ENCODE measurements at places on chromosomes 3 and 15.

GRCh38 chr3:8579096-8579495 is 65.5 kb downstream of the SSUH2 start:
- DNase-seq = no peak

DNA sequence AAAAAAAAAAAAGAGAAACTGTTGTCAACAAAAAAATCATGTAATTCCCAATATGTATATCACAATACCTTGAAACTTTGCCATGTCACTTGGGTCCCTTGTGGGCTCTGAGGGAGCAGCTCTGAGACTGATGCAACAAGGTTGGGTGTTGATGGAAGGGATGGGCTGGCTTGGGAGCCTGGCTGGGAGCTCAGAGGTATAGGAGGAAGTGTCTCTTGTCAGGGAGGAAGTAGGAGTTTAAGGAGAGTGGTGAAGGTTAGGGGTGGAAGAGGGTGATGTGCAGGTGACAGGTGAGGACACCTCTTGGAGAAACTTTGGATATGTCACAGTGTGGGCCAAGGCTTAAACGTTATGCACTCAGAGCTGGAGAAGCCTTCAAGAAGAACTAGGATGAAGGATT is 2.0 kb upstream of the TM6SF1 start:
- no peak for DNase-seq

GRCh38 chr15:69290346-69291164 is 8.2 kb upstream of the PAQR5 start:
- DNase-seq = no peak

DNA sequence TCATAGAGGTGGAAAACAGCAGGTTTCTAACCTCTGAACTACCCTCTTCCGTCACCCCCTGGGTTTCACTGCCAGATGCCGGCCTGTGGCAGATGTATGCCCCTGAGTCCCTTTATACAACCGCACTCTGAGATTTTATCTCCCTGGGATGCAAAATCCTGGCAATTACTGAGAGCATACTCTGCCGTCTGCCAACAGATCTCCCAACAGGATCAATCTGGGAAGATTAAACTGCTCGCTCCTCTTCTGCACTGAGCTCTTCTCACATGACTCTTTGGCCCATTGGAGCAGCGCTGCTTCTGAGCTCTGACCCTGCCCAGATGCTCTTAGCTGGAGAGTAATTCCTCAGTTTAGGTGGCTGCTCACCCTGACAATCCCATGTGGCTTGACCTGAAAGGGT is 133.2 kb downstream of the LIPC start:
- DNase-seq = no peak

GRCh38 chr3:150227839-150228238 is 180.3 kb upstream of the TSC22D2 start:
- no peak for DNase-seq

- no peak for DNase-seq
Observed at GRCh38 chr3:10515396-10515795, 10.0 kb upstream of the ATP2B2 start.

DNA sequence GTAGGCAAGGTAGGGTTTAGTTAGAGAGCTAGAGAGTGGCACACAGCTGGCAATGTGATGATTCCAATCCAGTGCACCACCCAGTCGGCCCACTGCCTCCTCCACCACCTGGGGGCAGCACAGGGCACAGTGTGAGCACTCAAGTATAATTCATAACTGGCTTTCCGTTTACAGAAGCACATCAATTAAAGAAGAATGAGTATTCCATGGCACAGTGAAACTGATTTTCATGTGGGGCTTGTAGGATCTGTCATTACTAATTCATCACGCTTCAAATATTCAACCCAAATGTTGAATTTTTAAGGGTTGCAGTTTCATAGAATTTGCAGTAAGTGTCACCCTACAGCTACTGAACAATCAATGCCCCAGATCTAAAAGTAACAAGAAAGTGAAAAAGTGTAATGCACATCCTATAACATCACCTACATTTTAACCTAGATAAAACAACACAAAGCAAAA is 149.9 kb downstream of the IGSF11 start:
- peak; percentile 52 for DNase-seq

DNA sequence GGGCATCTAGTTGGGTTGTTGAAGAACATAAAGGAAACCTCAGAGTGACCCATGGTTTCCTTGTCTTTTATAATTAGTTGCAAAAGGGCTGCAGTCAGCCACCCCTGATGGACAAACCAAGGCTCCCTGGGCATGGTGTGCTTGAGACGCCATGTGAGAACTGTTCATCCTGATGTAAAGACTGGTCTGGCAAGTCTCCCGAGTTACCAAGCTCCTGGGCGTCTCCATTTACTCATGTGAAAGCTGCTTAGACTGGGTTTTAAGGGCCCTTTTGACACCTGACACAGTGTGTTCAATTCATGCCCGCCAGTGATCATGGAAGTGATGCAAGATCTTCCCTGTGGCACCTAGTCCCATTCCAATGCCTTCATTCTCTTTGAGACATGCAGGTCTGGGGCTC is 49.4 kb downstream of the GRK7 start:
- DNase-seq = no peak

DNA sequence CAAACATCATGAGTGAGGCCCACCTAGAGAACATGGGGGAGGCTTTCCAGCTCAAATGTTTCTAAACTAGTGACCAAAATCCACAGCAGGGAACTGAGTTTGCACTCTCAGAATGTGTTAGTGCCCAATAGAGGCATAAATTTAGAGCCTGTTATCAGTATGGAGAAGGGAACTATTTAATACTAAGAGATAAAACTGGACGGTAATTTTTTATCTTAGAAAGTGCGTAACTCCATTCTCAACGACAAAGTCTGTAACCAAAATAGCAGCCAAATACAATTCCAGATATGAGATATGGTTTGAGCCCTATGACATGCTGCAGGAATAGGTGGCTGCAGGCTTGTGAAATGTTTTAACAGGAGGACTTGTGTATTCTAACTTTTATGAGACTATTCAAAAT is 3.5 kb downstream of the B3GALNT1 start:
- no peak for DNase-seq

GRCh38 chr3:37321377-37321781 is 147.0 kb upstream of the LRRFIP2 start:
- DNase-seq = no peak

- DNase-seq = no peak
Observed at GRCh38 chr3:13014755-13015285, 58.4 kb downstream of the IQSEC1 start.

GRCh38 chr15:41971089-41971894 is 1.1 kb downstream of the EHD4 start:
- peak; percentile 46 for DNase-seq

DNA sequence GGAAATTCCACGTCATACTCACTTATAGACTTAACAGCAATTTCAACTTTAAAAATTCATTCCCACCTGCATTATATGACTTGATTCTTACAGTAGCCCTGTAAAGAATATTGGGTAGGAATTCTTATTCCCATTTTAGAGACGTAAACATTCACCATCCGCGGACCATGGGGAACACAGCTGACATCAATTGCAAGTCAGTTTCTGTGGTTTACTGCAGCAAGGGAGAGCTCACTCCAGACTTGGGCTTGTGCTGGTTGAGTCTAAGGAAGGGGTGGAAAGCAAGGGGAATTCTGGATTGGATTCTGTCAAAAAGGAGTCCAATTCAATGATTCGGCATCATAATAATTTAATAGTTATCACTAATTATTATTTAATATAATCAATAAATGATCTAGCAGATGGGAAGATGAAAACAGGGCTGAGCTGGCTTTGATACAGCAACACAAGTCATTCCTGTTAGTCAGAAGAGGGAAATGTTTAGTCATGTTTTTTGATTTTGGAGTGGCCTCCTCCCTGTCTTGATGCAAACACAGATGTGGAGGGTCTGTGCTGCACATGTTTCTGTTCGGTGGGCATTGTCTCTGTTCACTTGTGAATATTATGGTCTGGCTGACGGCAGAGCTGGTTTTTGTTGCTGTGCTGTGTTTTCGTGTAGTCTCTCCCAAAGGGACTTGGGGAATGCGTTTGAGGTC is 9.7 kb downstream of the LIPC start:
- DNase-seq = no peak

DNA sequence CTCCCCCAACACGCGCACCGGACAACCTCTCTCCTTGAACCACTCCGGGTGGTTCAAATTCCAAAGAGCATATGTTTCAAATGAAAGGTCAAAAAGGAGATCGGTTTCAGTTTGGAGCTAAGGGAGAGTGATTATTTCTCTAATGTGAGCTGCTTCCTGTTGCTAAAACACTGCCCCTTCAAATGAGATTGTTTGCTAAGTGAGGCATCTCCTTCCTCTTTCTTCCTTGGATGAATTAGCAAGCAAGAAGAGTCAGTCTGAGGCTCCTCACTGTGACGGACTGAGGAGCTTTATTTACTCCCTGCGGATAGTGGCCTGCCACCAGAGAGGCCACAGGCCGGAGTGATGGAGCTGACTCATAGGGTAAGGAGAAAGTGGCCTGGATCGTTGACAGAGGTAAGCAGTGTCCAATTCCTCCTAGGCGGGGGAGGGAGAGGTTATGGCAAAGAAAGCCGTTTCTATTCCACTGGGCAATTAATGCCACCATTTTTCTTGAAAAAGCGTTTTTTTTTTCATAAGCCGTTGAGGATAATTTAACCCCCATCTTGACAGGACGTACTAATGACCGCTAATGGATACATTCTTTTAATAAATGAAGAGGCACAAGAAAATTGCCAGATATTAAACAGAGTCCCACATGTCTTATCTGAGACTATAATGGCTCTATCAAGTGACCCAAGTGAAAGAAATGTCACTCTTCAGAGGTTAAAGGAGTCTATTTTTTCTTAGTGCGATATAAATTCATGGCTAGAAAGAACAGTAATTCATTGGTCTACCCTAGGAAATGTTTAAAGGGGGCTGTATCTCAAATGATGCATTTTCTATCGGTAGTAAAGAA is 167.0 kb upstream of the ANKRD28 start:
- no peak for DNase-seq

GRCh38 chr15:87387766-87388165 is 868.8 kb downstream of the NTRK3 start:
- DNase-seq = no peak

- DNase-seq = no peak
Observed at GRCh38 chr3:79514069-79514468, 253.7 kb downstream of the ROBO1 start.

GRCh38 chr3:161070980-161071663 is 34.0 kb downstream of the B3GALNT1 start:
- DNase-seq = no peak

GRCh38 chr3:55245351-55245750 is 241.8 kb downstream of the WNT5A start:
- no peak for DNase-seq

- no peak for DNase-seq
Observed at GRCh38 chr3:65419233-65419632, 619.5 kb downstream of the MAGI1 start.

- DNase-seq = no peak
Observed at GRCh38 chr3:154981201-154981600, 98.9 kb upstream of the MME start.

DNA sequence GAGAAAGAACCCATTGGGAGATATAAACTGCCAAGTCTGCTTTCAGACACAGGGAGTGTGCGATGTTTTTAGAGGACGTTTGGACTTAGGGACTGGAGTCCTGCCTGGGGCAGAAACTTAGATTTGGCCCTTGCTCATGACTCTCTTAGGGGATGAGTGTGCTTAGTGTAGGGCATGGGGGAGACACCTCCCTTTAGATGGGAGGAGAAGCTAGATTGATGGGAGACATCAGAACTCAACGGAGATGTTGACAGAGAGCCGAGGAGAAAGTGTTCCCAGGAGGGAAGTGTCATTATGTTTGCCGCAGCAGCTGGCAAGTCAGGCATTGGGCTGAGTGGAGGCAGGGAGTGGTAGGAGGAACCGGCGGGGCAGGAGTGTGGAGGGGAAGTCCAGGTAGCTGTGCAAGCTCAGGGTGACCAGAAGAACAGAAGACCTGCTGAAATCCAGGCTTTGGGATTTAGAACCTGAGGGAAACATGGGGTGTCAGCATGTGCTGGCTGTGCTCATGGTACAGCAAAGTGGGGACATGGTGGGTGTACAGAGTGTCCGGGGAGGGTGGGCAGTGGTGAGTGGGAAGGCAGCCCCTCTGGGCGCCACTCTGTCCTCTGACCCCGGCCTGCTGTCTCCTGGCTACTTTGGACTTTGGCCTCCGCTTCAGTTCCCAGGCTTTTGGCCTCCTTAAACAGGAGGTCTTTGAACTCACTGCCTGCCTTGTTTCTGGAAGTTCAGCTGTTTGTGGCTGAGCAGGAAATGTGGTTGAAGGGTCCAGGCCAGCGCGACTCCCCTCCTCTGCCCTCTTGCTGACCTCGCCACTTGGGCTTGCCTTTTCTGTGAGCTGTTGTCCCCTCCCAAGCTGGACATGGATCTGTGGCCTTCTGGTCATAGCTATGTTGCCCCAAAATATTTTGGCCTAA is 324.0 kb upstream of the LRRFIP2 start:
- DNase-seq = no peak

DNA sequence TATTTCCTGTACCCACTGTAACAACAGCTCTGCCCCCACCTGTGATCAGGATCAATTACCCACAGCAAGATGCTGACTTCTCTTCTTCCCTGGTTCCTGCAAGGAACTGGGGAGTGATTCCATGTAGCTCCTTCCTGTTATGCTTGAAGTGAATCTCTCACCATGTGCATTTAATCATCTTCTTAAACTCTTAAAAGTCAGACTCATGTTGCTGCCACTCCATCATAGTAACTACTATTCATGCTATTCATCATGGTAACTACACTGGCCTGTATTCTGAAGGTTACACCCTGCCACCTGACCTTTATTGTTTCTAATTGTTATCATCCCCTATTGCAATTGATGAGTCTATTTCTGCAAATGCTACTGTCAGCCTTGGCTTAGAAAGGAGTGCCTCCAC is 89.5 kb downstream of the SUCNR1 start:
- DNase-seq = no peak

DNA sequence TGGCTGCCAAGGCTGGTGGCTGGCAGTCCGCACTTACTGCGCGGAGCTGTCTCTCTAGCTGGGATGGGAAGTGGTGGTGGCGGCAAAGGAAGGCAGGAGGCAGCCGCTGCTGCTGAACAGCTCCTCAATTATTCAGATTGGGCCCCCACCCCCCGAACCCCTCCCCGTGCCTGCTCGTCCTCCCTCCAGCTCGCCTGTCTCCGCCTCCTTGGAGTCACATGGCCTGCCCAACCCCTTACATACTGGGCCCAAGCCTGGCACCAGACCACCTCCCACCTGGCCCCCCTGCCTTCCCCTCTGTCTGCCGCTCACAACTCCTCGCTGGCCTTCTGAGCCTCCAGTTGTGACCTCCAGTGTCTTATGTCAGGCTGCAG is at the start of gene SLC7A14:
TSS of gene SLC7A14 (minus strand) at position 139 of the 374 bp plus-strand sequence. CDS start 59,139 bp downstream, outside the sequence.
- DNase-seq = no peak

GRCh38 chr3:196163666-196164493 is 47.3 kb downstream of the ZDHHC19 start:
- DNase-seq = no peak

- no peak for DNase-seq
Observed at GRCh38 chr3:22935040-22935439, 268.1 kb upstream of the UBE2E2 start.
